ENCODE measurements at places on chromosomes 4 and X.

GRCh38 chr4:58679886-58680285 is 1569.7 kb upstream of the IGFBP7 start:
- no peak for DNase-seq

DNA sequence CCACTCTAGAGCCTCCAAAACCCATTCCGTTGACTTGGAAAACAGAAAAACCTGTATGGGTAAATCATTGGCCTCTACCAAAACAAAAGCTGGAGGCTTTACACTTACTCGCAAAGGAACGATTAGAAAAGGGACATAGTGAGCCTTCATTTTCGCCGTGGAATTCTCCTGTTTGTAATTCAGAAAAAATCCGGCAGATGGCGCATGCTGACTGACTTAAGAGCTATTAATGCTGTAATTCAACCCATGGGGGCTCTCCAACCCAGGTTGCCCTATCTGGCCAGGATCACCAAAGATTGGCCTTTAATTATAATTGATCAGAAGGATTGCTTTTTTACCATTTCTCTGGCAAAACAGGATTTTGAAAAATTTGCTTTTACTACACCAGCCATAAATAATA is 60.8 kb downstream of the ZNF732 start:
- DNase-seq: peak; percentile 14

DNA sequence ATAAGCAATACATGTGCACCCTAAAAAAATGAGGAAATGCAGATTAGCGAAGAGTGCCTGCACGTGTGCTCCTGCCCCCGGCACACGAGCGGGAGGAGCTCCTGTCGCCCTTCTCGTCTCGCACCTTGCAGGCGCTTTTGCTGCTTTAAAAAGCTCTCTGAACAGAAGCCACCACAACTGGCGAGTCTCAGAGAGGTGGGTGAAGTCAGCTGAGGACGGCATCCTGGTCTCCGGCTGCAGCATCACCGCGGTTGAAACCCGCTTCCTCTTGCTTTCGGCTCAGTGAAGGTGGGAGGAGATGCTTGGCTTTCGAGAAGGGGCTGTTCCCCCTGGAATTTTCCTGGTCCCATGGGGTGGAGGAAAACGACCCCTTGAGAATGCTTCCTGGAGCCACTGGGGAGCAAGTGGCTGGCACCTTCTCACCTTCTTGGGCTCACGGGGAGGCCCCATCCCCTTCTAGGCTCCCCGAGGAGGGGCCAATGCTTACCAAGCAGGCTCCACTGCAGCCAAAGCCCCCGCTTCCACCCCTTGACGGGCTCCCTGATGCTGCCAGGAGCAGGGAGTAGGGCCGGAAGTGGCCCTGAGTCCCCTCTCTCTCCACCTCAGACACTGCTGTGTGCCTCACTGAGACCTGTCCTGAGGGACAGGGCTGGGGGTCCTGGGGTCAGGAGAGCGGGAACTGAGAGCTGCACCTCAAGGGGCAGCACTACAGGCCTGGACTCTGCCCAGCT is 29.2 kb upstream of the MXD4 start:
- peak; percentile 47 for DNase-seq

DNA sequence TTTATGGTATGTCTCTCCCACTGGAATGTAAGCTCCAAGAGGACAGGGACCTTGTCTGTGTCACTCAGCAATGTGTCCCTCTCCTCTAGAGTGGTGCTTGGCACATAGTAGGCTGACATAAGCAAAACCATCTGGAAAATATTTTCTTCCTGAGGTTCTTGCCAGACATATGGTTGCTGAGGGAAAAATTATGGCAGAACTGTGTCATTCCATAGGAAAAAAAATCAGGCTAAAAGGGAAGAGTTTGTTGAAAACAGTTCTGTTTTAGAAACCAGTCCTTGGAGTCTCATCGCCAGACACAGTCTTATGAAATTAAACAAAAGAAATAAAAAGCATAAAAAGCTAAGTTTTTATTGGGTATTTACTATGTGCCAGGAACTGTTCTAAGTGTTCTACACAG is 60.9 kb downstream of the RTL9 start:
- no peak for DNase-seq

DNA sequence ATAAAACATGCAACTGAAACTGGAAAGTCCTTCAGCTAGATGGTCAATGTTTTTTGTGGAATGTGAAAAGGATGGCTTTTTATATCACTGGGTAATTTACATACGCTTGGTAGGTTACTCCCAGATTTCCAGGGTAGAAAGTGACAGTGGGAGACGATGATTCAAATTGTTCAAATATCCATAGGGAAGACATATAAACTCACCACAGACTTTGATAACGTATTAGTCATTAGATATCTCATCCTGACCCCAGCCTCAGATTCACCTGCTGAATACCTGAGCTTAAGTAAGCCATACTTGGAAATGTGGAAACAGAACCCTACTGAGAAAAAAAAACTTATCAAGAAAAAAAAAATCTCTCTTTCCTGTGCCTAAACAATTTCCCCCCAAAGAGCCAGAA is 169.4 kb downstream of the ZNF674 start:
- DNase-seq: no peak

DNA sequence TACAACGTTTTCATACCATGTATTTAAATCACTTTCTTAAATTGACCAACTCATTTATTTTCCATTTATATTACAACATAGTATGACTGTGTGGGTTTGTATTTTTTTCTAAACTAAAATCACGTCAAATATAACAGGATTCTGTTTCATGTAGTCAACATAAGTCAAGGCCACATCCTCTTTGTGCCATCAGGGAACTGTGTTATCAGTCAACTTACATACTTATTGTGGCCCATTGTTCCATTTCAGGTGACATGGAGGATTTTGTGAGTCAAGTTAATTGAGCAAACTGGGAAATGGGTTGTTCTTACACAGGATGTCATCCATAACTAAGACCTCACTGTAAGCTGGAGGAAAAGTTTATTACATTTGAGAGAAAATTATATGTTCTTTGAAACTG is 35.9 kb downstream of the STK26 start:
- no peak for DNase-seq

DNA sequence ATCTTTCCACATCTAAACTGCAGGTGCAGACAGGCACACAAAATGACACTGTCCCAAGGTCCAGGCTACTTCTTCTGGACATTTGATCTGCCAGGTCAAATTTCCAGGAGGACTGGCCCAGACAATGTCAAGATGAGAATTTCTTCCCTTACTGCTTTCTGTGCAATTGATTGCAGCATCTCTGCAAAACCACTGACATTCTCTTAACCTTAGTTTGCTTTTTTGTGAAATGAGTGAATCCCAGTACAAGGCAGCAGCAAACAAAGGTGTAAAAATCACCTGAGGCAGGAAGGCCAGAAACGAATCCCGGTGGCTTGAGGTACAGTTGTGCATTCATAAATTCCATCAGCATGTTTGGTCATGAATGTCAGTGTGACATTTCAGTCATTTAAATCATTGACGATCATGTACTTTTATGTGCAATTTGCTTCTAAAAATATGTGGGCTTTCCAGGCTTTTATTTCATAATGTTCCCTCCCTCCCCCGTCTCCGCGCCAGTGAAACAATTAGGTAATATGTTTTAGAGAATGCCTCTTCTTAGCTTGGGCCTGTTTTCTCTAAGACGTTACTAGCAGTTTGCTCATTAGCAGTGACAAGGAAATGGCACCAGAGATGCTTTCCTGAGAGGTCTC is 39.1 kb downstream of the NHS start:
- no peak for DNase-seq

DNA sequence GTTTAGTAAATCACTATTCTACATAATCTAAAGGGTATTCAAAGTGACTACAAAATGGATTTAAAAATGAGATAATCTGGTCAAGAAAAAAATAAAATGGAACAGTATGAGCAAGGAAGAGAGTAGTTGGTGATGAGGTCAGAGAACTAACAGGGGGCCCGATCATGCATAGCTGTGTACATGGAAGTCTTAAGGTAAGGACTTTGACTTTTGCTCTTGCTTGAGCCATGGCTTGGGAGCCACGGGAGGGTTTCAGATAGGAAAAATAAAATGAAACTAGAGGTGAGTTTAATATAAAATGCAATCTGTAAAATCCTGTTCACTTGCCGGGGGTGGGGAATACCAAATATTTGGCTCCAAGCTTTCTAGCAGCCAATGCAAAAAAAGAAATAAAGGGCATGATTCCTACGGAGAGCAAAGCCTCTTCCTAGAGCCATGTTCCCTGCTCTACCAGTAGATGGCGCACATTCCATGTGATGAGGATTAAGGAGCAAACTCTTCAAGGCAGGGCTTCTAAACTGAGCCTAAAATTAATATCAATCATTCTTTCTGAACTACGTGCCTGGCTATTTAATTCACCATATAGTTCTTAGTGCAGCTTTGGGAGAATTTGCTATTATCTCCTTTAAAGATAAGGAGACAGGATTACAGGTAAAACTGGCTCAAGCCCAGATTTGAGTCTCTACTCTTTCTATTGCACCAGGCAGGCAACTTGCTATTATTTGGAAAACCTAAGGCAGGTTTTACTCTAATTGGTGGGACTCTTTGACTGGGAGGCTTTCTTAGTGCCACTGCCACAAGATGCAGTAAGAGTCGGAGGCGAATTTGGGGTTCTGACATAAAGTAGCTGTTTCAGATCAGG is 6.8 kb upstream of the CLCN5 start:
- peak; percentile 14 for DNase-seq

- no peak for DNase-seq
Observed at GRCh38 chrX:20315140-20315539, 48.4 kb upstream of the RPS6KA3 start.

DNA sequence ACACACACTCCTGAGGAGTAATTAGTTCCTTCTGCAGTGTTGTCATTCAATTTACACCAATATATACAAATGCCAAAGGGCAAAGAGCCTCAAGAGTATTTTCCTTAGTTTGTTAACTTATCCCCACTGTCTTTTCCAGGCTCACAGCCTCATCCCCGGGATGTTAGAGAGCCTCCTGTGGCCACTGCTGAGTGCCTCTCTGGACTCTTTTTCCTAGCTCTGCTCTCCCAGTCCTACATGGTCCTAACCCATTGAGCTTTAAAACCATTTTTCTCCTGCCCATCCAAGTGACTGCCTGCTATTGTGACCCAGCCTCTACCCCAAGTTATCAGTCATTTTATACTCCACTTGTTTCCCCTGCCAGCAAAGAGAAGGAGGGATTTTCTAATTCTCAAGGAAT is 23.5 kb upstream of the TTC29 start:
- no peak for DNase-seq

DNA sequence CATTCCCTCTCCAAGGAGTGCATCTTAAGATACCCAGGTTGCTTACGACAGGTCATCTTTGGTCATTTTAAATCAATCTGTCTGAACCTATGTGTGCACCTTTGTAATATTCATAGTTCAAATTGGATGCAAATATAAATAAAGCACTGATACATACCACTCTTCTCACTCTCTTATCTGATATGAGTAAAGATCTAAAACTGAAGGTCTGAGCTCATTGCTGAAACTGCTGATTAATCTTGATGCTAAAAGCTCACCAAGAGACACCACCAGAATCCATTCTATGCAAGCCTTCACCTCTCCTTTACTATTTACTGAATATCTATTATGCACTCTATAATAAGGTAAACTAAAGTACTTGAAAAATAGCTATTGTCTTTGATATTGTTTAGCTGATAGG is 16.6 kb downstream of the HSD17B13 start:
- DNase-seq: no peak

DNA sequence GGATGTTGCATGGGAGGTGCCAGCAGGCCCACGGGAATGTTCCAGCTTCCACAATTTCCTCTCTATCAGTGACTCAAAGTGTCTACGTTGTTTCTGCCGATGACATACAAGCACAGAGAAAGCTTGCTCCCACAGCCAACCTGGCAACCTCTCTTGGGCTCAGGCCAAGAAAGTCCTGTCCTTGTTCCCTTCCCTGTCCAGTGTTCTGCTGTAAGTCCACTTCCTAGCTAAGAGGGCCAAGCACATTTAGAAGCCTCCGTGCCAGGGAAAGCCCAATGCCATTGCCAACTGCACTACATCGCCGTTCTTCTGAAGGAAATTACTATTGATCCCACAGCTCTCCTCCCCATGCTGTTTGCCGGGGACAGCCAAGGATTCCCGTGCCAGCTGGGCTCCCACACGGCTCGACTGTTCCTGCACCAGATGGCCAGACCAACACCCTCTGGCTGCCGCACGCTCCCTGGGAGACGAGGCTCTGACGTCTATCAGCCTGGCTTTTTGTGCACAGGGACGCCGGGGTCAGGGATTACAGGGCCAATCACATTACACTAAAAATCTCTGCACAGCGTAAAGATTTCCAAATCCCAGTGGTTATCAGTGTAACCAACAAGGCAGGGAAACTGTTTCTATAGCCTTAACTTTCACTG is 284.0 kb downstream of the BCOR start:
- DNase-seq: no peak

GRCh38 chrX:11351375-11352295 is 58.4 kb downstream of the AMELX start:
- DNase-seq: no peak

- no peak for DNase-seq
Observed at GRCh38 chrX:104789784-104790183, 223.8 kb downstream of the IL1RAPL2 start.

- DNase-seq: no peak
Observed at GRCh38 chr4:118736900-118737299, 51.7 kb downstream of the METTL14 start.

- DNase-seq: no peak
Observed at GRCh38 chr4:139685180-139685579, 19.6 kb downstream of the MGST2 start.
